ENCODE measurements at places on chromosomes 4 and X.
A peak's percentile ranks its signal among the peaks of the same experiment; 100 is the strongest.

DNA sequence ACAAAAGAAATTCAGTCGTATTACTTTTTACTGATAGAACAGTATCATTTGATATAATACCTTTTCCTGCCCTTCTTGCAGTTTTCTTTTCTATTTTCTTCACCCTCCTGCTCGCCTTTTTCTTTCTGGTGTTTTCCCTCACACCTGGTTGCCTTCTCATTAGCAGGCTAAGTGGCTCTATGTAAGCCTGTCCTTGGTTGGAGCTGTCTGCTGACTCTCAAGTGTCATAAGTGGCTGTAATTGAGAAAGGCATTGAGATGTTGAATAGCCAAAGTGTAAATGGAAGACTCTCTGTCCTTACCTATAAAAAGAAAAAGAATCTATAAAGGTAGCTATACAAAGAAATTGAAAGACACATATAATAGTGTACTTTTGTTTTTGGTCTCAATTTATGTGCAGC lies 180.7 kb downstream of the ADGRL3 start:
- no peak for DNase-seq

DNA sequence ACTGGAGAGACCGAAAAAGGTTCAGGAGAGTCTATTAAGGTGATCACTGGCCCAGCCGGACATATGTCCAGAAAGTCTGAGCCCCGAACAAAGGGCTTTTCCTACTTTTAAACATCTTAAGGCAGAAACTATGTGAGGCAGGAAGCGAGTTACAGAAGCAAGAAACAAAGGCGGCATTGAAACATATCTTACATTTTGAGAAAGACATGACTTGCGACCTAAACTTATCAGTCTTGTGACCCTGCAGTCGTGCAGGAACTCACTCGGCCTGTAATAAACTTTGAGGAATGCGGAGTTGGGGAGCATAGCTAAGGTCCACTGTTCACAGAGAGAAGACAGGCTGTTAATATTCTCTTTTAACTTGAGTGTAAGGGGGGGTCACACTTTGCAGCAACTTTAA lies 158.7 kb downstream of the TBX22 start:
- no peak for DNase-seq

DNA sequence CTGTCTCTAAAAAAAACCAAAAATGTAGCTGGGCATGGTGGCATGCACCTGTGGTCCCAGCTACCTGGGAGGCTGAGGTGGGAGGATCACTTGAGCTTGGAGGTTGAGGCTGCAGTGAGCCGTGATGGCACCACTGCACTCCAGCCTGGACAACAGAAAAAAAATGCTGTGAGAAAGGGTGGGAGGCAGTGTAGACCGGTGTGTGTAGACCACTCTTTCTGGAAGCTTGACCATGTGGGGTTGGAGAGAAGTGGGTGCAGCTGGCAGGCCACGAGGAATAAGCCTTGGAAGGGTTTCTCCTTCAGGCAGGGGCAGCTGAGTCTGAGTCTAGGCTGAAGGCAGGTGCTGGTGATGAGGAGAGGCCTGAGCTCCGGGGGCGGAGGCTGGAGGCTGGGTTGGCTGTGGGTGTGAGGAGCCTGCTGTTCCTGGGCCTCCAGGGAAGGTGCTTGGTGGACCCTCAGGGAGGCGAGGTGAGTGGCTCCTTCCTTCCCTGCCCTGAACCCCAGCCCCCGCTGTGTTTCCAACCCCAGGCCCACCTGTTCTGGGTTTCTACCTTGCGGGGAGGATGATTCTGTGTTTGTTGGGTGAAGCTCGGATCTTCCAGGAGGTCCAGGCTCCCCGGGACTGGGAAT lies 9.3 kb upstream of the TBC1D14 start:
- DNase-seq: no peak

DNA sequence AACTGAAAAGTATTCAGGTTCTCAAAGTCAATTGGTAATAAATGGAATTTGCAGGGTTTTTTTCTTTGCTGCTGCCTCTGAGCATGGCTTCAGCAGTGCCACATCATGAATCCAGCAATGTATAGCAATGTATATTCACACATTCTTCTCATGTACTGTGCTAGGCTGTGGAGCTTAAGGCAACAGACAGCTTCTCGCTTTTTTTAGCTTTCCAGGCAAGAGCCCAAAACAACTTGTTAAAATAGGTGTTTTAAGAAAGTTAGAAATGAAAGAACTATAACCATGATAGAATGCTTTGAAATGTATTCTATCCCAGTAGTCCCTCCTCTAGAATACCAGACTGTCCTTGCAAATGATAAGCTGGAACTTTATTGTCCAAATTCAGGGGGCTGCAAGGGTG lies 30.4 kb downstream of the SMIM43 start:
- DNase-seq: no peak

DNA sequence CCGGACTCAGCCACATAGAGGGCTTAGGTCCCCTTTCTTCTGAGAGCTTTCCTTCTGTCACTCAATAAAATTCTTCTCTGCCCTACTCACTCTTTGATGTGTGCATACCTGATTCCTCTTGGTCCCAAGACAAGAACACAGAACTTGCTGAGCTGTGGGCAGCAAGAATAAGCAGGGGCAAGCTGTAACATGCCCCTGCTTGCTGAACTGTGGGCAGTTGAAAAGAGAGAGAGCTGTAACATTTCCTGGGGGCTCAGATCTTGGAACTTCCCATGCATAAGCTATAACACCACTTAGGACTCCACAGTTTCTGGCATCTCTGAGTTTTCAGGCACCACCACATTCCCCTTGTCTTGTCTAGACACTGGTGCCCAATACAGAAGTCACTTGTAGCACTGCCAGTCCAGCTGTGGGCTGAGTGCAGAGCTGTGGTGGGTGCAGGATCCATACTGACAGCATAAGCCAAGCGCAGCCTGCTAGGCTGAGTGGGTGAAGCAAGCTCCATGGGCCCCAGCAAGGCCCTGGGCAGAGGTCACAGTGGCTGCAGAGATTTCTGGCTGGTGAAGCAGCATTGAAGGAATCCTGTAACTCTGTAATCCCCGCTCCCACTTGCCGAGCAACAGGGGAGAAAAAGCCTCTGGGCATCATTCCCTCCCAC lies 241.2 kb downstream of the PCDH10 start:
- DNase-seq: no peak

GRCh38 chr4:1057403-1057745 lies 45.9 kb downstream of the FGFRL1 start:
- no peak for DNase-seq

- DNase-seq: peak; percentile 48
These were observed 109.8 kb upstream of the HPGD start for GRCh38 chr4:174631901-174632758.

- peak; percentile 48 for DNase-seq
These were observed 689 bp upstream of the OGT start for GRCh38 chrX:71532078-71532752.

DNA sequence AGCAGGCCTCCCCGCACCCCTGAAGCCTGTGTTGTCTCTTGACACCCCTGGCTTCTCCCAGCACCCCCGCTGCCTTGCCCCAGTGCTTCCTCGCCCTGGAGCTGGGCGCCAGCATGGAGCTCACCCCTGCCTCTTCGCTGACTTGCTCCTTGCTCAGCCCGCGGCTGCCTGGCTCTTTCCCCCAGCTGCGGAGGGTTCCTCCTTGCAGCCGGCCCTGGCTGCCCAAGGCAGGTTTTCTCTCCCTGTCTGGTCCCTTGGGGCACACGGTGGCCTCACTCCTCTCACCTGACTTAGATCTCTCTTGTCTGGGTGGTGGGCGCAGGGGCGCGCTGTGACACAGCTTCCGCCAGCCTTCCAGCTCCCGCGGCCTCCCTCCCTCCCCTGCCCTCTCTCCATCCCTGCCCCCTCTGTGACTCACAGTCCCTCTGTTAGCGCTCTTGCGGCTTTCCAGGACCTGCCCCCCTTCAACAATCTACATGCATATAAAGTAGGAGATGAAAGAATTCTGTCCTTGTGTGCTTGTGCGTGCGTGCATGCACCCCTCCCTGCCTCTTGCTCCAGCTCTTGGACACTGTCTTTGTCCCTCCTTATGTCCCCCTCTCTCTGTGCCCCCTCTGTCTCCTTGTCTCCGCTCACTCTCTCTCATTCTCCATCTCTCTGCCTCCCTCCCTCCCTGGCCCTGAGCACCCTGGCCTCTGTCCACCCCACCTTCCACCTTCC lies 2.2 kb downstream of the PLXNB3 start:
- peak; percentile 47 for DNase-seq

DNA sequence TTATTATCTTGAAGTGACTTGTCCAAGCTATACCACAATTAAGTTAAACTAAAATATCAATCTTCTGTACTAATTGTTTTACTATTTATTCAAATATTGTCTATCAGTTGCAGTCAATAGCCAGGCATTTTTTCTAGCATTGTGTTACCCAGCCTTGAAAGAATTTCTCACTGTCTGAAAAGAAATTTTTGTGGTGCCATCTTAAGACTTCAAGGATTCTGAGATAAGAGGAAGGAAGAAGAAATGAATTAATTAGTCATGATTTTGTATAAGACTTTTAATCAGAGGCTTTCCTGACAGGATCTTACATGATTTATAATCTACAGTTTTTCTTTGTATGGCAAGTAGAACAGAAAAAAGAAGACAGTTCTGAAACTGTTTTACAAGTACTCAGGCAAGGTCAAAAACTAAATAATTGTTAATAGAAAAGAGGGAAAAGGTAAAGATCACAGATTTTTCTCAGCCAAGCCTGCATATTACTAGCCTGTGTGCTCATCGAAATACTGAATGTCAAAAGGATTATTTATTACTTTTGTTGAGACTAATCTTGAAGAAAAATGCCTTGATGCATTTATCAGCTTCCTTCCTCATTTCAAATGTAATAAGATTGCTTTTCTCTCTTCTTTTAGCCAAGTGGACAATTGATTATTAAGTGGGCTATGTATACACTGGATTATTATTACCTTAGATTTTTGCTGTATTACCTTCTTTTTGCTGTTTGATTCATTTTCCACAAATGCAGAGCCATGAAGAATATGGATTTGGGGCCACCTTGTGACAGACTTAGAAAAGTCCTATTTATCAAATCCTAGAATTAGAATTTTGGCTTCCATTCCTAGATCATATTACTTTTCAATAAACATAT lies 53.8 kb downstream of the CXCL1 start:
- peak; percentile 58 for DNase-seq

DNA sequence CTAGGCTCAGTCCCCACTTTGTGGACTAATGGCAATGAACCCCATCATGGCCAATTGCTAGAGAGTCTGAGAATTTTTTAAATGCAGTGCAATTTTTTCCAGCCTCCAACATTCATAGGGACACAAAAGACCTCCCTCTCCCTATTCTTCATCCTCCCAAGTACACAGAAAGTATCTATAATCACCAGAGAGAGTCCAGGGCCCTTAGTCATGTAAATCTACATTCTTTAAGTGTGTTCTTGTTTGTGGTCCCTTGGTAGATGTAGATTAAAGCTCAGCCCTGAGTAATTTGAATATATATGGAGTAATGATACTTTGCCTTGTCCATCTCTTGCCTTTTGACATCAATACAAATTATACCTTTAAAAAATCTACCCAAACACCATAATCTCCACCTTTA lies 51.3 kb upstream of the ATXN3L start:
- DNase-seq: no peak

DNA sequence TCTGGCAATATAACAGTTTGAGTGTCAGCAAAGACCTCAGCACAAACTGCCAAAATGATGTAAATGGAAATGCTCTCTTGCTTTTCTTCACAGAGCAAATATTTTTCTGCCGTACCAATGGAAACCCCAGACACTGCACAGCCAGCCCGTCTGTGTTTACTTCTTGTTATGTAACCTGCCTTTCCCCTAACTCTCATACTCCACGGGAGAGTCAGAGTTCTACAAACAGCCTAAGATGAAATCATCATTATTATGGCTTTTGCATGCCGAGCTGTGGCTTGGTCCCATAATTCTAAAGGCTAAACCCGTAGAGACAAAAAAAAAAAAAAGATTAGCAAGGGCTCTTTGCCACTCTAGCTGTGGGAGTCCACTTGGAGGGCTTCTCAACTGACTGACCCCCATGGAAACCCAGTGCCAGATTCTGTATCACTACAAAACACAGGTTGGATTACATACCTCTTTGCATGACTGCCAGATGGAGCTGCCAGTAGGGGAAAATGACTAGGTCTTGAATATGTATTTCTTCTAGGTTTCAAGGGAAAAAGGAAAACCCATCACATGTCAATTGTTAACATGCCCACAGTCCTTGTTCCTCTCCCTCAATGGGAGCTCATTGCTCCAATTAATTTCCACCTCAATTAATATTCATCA lies 197.2 kb upstream of the CNKSR2 start:
- peak; percentile 24 for DNase-seq

DNA sequence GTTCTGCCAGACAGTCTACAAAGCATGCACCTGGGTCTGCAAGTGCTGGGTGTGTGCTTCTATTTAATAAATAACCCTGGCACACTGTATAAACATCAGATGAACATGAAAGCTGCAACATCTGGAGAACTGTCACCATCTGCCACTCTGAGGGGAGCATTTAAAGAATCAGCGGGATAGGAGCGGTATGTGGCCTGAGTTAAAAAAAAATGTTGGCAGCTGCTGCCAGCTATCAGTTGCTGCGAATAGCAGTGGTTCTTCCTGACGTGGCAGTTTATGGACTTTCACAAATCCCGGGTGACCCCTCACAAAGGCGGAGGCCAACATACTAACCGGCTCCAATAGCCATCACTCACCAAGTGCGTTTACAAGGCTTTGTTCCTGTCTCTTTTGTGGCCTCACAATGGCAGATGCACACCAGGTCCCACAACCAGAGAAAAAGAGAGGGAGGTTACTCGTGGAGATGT lies 95.1 kb downstream of the RASL11B start:
- DNase-seq: peak; percentile 77

GRCh38 chr4:915041-915474 lies 17.1 kb downstream of the GAK start:
- no peak for DNase-seq

GRCh38 chr4:24070117-24070516 lies 180.3 kb upstream of the PPARGC1A start:
- DNase-seq: peak; percentile 65

- DNase-seq: peak; percentile 53
These were observed 92.2 kb upstream of the PGRMC2 start for GRCh38 chr4:128379860-128380259.

- DNase-seq: no peak
These were observed 61.6 kb upstream of the GPR174 start for GRCh38 chrX:79082899-79083298.

- no peak for DNase-seq
These were observed 59.9 kb downstream of the TRIML1 start for GRCh38 chr4:188198982-188199792.

GRCh38 chr4:157076578-157076947 lies 613 bp downstream of the GLRB start:
- DNase-seq: no peak

Measured in AG10803 (cell line).